ENCODE measurements at places on chromosomes 6 and 20.

DNA sequence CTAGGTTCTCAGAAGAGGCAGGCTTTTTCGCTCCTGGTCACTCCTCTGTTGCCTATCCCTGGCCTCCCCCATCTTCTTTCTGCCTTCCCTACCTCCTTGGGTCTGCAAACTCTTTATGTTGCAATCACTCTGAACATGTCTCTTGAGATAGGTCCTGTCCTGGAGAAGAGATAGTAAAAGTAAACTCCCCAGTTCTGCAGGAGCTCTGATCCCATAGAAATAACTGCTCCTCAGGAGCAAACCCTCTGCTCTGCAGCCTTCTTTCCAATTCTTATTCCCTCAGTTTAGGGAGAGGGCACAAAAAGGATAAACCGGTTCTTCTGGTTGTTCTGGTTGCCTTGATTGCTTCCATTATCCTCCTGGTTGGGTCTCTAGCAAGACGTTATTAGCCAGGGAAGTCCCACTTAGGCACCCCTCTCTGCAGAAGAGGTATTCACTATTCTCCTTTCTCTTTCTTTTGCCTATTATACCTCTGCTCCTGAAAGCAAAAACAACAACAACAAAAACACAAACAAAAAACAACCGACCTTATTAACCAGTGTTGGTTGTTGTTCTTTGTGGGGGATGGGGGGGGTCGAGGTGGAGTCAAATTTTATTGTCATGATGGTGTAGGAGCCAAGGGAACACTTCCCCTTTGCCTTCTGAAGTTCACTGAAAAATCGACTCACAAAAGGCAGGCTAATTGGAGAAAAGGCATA lies 973 bp downstream of the TRIM38 start:
- DNase-seq: peak; percentile 52

DNA sequence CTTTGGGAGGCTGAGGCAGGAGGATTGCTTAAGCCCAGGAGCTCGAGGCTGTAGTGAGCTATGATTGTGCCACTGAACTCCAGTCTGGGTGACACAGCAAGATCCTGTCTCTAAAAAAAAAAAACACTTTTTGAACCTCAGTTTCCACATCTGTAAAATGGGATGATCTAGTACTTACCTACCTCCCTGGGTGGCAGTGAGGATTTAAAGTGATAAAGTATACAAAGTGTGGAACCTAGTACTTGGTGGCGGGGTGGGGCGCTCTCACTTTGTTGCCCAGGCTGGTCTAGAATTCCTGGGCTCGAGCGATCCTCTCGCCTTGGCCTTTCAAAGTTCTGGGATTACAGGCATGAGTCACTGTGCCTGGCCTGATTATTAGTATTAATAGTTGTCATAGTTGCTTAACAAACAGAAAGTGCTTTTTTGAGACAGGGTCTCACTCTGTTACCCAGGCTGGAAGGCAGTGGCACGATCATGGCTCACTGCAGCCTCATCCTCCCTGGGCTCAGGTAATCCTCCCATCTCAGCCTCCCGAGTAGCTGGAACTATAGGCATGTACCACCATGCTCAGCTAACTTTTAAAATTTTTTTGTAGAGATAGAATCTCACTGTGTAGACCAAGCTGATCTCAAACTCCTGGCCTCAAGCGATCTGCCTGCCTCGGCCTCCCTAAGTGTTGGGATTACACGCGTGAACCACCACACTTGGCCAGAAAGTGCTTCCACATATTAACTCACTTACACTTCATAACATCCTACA lies 7.0 kb upstream of the PLTP start:
- DNase-seq: no peak

DNA sequence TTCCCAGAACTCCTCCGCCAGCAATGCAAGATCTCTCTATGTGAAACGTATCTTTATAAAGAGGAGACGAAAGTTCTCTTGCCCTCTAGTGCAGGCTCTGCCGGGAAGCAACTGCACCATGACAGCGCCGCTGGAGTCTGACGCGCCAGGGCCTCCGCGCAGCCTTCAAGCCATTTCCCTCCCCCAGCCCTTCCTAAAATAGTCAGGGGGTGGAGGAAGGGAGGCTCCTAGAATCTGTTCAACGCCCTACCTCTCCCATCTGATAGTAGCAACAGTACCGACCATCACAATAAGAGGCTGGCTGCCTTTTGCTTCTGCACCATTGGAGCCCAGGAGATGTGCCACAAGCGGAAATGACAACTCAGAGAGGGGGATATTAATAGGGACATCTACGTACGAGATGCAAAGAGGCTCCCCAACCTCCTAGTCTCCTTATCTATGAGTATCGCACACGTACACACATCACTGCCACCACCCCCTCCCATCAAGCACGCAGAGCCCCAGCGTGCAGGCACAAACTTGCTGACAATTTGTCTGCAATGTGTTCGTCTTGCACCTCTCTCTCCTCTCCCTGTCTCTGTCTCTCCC lies 1.0 kb downstream of the SYNE1 start:
- DNase-seq: peak; percentile 20

- no peak for DNase-seq
Measured at GRCh38 chr6:51299621-51300380, 481.1 kb downstream of the TFAP2B start.

GRCh38 chr20:58753267-58753921 lies 60.8 kb downstream of the NPEPL1 start:
- DNase-seq: no peak

DNA sequence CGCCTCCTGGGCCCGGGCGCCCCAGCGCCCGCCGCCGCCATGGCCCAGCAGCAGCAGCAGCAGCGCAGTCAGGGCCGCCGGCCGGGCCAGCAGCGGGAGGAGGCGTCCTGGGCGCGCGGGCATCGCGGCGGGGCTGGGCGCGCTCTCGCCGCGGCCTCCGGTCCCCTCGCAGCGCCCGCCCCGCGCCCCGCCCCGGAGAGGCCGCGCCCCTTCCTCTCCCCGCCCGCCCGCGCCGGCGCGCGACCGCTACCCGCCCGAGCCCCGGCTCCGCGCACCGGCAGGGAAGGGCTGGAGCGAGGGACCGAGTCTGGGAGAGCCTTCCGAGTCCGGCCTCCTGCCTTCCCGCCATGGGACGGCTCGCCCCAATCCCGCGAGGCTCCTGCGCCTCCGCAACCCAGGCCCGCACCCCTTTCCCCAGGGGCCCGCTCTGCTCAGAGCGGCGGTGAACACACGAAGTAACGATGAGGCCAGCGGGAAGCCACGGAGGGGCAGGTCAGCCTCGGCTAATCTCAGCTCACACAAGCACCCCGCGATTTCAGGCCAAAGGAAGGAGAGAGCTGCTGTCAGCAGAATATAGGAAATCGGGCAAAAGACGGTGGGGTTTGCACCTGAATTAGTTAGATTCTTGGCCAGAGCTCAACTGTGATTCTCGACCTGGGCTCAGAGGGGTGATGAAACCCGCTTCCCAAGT lies at the start of gene TXNDC5:
TSS of gene TXNDC5 (minus strand) at position 135 of the 691 bp plus-strand sequence. CDS start at position 123, 12 bp downstream.
- peak; percentile 76 for DNase-seq

DNA sequence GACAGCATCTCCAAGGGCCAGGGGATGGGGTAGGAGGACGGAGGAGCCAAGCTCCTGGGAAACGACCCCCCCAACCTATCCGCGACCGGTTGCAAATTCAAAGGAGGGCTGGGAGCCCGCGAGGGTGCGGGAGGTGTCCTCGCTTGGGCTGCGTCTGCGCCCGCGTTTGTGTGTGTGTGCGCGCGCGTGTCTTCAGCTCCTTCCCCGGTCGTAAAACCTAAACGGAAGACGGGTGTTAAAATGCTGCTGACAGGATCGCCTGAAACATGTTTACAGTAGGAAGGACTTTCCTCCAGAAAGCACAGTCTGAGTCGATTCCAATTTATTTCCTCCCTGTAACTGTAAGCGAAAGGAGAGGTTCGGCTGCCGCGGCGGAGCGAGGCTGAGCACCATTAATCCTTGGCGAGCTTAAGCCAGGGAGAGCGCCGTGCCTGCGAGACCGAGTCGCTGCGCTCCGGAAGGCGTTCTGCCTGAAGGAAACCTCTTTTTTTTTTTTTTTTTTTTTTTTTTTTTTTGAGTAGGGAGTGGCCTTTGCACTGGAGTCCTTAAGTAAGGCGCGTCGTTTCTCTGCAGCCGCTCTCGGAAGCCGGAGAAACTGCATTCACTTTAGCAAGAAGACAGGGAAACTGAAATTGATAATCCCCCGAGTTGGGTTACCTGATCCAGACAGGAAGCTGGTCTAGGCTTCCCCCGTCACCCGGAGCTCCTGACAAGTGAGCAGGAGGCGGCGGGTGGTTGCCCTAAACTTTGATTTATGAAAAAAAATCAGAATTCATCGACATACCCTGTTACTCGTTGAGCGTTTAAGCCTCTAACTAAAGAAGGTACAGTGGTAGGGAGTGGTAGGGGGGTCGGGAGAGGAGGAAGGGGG lies 4.8 kb upstream of the SOX4 start:
- peak; percentile 89 for DNase-seq

DNA sequence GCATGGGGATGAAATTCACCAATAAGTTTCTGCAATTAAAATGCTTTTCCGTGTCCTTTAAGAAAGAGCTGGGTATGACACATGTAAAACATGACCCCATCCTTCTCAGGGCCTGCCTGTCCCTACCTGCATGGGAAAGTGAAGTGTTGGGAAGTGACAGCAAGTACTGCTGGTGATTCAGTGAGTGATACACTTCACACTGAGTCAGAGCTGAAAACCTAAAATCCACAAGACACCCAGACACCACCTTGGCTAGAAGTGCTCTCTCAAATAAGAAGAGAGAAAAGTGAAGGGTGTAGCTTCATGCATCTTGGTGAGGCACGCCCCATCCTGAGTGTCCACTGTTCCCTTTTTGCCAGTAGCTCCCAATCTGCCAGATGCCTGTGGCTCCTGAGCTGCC lies 3.3 kb downstream of the RAB22A start:
- no peak for DNase-seq

DNA sequence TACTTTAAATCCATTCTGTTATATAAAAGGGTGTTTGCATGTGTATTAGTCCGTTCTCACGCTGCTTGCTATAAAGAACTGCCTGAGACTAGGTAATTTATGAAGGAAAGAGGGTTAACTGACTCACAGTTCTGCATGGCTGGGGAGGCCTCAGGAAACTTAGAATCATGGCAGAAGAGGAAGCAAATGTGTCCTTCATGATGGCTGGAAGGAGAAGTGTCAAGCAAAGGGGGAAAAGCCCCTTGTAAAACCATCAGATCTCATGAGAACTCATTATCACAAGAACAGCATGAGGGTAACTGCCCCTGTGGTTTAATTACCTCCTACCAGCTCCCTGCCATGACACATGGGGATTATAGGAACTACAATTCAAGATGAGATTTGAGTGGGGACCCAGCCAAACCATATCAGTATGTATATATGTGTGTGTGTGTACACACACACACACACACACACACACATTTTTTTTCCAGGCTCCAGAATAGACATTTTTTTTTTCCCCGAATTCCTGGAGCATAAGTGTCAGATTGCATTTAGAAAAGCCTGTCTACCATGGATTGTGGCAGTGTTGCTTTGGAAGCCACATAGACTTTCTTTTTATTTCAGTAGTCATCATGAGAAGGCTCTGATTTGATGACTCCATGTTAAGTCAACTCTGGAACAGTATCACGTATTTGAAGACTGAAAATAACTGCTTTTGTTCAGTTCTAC lies 31.5 kb downstream of the KDM1B start:
- DNase-seq: no peak
